ENCODE measurements at places on chromosomes 3 and 15.

GRCh38 chr3:77906102-77906709 lies 866.3 kb downstream of the ROBO2 start:
- DNase-seq = no peak

GRCh38 chr3:72517921-72518424 lies 330.3 kb downstream of the SHQ1 start:
- DNase-seq = no peak

- no peak for DNase-seq
Observed at GRCh38 chr3:20080956-20081554, 40.8 kb downstream of the KAT2B start.

DNA sequence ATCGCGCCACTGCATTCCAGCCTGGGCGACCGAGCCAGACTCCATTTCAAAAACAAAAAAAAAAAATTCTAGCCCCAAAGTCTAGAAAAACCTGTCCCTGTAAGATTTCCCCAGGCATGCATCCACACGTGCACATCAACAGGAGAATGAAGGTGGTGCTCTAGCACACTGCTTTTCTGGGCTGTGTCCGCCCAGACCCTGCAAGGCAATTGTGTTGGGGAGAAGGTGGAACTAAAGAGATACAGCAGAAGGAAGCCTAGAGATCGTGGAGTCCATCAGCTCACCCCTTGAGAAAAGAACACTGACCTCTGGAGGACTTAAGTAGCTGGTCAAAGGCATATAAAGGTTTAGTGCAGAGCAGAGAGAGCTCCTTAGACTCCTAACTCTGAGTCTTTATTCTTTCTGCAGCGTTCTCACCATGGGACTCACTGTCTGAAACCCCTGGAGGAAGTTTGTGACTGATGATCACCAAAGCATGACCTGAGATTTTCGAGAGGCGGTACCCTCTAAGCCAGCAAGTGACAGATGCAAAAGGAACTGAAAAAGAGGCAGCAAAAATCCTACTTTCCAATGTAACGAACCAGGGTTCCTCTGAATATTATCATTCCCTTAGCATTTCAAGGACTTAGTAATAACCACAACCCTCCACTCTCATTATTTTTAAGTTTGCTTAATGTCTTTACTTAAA lies 179.8 kb downstream of the MEX3B start:
- no peak for DNase-seq

Measured in central memory CD4-positive, alpha-beta T cell (primary cell).